Ascending aorta (tissue), 2 donors: ENCODE measurements at places on chromosomes 16 and 17.
A peak's percentile ranks its signal among the peaks of the same experiment; 100 is the strongest.

DNA sequence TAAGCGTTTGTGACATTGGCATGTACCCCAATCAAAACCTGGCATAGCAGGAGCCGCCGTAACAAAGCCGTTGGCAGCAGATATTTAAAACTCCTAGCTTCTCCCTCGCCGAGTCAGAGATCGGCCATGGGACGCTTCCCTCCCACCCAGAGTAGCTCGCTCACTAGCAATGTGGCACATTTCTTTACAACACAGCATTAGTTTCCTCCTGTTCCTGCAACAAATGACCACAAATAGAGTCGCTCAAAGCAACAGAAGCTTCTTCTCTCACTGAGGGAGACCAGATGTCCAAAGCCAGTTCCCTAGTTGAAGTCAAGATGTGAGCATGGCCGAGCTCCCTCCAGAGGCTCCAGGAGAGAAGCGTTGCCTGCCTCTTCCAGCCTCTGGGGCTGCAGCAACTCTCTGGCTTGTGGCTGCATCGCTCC lies 106.7 kb downstream of the RBFOX3 start:
- no peak for DNase-seq

DNA sequence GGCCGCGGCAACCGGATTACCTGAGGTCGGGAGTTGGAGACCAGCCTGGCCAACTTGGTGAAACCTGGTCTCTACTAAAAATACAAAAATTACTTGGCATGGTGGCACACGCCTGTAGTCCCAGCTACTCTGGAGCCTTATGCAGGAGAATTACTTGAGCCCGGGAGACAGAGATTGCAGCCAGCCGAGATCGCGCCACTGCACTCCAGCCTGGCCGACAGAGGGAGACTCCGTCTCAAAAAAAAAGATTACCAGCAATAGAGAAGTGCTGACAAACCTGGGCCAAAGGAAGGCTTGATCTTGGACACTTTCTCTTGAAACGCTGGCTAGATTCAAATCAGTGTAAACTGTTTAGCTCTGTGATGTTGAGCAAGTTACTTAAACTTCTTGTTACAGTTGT lies 4.3 kb downstream of the MT1H start:
- peak; percentile 75 for DNase-seq

DNA sequence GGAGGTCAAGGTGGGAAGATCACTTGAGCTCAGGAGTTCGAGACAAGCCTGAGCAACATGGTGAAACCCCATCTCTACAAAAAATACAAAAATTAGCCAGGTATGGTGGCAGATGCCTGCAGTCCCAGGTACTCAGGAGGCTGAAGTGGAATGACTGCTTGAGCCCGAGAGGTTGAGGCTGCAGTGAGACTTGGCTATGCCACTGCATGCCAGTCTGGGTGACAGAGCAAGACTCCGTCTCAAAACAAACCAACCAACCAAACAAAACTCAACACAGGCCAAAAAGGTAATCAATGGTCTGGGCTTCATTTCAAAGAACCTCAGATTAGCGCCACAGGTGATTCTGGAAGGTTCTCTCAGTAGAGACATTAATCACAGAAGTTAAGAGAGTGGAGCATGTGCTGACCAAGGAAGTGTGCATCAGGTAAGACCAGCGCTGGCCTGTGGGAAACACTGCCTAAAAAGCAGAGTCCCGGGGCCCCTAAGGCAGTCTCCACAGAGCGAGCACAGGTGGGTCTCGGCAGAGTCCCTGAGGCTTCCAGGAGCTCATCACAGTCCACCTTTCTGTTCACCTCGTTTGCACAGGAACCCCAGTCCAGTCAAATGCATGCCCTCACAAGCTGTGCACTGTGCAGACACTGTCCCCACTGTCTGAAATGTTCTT lies 71.5 kb upstream of the TRAP1 start:
- no peak for DNase-seq

DNA sequence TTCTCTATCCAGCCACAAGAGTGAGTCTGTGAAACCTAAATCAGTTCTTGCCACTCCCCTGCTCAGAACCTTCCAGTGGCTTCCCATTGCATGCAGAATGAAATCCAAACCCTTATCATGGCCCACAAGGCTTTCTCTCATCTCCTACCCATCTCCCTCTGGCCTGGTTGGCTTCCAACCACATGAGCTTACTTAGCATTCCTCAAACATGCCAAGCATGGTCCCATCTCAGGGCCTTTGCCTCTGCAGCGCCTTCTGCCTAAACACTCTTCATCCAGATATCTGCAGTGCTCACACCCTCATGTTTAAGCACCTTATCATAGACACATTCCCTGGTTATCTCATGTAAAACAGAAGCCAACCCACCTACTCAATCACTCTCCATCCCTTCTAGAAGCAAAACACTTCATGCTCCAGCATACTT lies 15.5 kb downstream of the TK2 start:
- no peak for DNase-seq

- no peak for DNase-seq
Measured at GRCh38 chr16:49810831-49811230, 45.1 kb downstream of the ZNF423 start.

DNA sequence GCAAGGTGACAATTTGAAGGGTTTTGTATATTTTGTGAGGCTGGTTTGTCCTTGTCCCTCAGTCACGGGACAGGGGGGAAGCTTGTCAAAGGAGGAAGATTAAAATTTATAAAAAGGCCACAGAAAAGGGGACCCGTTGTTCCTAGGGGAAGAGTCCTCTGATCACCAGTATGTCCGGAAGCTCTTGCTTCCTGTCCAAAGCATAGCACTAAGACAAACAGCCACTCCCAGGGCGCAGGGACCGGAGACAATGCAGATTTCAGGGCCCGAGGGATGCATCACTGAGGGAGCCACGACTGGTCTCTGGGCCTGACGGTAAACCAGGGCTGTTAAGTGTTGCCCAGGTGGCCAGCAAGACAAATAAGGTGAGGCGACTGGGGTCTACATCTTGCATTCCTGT lies 95.2 kb downstream of the MAF start:
- DNase-seq = no peak

DNA sequence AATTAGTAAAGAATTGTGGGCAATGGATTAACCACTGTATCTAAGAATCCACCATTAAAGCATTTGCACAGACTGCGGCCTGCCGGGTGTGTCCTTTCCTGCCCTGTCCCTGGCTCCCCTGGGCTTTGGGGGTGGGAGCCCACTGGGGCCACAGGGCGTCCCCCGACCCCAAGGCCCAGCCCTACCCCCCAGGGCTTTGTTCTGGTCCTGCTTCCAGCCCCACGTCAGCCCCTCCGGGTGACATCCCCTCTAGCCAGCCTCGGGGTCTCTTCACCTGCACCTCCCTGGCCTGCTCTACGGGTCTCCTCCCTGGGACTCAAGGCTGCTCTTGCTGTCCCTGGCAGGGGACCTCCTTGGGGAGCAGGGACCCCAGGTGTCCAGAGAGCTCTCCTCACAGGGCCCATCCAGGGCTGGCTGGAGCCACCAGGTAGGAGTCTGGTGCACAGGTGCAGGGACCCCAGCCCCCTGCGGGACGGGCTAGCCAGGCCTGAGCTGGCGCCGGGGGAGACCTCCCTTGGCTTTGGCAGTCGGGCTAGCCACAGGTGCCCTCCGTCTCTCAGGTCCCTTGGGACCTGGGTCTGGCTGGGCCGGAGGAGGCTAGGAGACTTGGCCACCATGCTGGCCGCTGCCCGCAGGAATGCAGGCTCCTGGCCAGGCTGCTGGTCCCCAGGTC lies 6.4 kb upstream of the BAIAP3 start:
- no peak for DNase-seq

DNA sequence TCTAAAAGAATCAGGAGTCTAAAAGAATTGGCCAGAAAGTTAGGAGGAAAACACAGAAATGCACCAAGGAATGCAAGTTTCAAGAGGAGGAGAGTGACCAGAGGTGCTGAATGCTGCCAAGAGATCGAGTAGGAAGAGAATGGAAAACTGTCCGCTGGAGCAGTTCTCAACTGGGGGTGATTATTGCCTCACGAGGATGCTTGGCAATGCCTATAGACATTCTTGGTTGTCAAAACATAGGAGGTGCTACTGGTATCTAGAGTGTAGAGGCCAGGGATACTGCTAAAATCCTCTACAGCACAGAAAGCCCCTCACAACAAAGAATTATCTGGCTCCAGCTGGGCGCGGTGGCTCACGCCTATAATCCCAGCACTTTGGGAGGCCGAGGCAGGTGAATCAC lies 82.1 kb upstream of the NOL11 start:
- no peak for DNase-seq

GRCh38 chr17:48228720-48229119 lies 121.2 kb downstream of the SNX11 start:
- DNase-seq = no peak

DNA sequence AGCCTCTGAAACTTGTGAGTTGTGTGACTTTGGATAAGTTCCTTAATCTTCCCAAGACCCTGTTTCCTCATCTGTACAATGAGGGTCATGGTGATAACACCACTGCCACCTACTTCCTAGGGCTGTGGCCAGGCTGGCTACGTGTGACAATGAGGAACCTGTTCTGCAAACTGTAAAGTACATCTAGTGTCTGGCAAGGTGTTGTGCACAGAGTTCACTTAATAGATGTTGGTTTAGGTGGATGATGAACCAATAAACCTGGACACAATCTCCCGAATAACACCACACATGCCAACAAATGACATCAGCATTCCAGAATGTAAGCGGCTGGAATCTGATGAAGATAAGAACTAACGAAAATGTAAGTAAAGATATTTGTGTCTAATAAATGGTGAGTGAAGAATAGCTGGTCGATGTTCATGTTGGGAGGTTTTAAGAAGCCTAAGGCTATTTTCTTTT lies 82.3 kb downstream of the MARCHF10 start:
- no peak for DNase-seq

DNA sequence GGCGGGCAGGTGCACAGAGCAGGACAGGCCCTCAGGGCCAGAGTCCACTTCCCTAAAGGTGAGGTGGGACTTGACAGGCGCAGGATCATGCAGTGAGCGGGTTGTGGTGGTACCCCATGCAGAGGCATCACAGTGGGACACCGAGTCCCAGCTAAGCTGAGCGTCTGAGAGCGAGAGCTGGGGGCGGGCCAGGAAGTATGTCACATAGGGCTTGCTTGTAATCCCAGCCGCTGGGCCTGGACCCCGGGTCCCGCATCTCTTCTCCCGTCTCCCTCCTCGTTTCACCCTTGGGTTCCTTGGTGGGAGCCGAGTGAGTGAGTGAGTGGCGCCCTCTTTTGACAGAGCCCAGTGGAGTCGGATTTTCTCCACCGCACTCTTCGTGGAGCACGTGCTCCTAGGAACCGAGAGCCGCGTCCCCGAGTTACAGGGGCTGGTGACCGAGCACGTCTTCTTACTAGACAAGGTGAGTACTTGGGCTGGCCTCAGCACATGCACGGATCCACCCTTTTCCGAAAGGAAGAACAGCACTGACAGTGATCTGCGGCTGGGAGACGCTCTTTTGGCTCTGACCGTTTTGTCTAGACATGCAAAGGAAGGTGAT lies 50.8 kb upstream of the ENDOV start:
- DNase-seq = no peak

GRCh38 chr17:6457688-6458459 lies 13.6 kb downstream of the PIMREG start:
- DNase-seq = no peak

DNA sequence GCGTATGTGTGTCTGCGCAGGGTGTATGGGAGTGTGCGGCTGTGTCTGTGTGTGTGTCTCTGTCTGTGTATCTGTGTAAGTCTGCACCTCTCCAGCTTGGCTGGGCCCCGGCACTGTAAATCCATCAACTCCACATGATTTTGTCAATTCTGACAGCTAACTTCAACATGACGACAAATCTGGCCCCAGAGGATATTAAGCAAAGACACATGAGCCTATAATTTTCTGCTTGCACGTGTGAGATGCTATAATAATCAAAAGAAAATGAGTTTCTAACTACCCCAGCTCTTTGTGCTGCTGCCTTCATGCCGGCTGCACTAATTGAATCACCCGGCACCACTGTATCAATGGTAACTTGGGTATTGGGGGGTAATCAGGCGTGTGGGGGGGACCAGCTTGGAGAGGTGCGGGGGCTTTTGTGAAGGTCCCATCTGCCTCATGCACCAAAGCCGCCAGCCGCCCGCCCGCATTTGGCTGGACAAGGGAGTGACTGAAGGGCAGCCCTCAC lies 57.6 kb upstream of the LHX1 start:
- no peak for DNase-seq
